Stimulated activated CD8-positive, alpha-beta memory T cell treated with anti-CD3 and anti-CD28 coated beads, Interleukin-7, amount 100 ng/mL, for 48 hours (primary cell): ENCODE measurements at places on chromosomes 2 and 18.

DNA sequence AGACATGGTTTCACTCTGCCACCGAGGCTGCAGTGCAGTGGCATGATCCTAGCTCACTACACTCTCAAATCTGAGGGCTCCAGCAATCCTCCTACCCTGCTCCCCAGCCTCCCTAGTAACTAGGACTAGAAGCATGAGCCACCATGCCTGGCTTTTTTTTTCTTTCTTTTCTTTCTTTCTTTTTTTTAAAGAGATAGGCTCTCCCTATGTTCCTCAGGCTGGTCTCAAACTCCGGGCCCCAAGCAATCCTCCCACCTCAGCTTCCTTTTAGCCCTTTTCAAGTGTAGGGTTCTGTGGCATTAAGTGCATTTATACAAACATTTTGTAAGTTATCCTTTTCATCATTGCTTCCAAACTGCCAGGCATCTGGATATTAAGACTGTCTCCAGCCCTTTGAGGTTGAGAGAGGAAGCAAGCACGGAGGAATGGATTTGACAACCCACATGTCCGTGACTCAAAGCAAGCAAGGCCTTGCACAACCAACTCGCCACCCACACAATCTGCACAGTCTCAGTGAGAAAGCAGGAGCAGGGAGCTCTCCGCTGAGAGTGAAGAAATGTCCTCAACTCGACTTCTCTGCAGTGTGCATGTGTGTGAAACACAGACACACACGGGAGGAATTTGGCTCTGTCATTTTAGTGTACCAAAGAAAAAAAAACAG is 65.6 kb downstream of the ATP8B1 start:
- DNase-seq: no peak

GRCh38 chr2:240903191-240904060 is 2.7 kb upstream of the CROCC2 start:
- DNase-seq: no peak

DNA sequence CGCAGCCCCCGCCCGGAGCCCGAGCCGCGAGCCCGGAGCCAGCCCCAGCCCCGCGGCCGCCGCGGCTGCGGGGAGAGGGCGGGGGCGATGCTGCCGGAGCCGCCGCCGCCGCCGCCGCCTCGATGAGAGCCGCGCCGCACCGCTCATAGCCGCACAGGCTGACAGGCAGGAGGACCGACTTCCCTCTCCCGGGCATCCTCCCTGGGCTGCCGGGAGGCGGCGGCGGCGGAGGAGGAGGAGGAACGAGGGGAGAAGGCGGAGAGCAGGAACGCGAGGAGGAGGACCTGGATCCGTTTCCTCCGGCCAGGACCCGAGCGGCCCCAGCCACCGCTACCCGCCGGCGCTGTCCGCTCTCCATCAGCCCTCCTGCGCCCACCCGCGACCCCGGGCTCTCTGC is 370 bp downstream of the KLHL29 start:
- no peak for DNase-seq

DNA sequence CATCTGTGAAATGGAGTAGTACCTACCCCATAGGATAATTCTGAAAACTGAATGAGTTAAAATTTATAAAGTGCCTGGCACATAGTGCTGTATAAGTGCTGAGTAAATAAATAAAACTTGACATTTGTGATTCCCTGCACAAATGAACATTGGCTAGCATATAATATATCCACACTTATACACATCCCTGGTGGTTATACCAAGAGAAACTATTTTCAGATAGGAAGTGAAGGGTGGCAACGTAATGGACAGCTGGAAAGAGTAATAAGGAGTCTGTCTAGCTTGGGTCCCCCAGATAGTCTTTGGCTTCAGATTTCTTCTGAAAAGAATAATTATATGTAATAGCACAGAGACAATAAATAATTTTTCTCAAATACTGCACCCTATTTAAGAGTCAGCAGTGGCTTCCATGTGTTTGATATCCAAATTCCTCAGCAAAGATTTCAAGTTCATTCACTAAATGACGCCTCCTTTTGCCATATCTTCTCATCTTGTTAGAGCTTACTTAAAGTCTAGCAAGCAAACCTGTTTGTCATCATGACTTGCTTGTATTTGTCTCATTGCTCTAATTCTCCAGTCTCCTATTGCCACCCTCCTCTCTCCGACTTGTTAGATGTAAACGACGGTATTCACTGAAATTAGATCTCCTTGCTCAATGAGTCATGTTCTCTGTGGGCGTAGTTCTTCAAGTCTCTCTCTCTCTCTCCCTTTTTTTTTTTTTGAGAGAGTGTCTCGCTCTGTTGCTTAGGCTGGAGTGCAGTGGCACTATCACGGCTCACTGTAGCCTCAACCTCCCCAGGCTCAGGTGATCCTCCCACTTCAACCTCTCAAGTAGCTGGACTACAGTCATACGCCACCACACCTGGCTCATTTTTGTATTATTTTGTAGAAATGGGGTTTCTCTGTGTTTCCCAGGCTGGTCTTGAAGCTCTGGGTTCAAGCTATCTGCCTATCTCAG is 8.7 kb upstream of the ADGRF3 start:
- no peak for DNase-seq

GRCh38 chr2:221377597-221377996 is 194.5 kb downstream of the EPHA4 start:
- no peak for DNase-seq

DNA sequence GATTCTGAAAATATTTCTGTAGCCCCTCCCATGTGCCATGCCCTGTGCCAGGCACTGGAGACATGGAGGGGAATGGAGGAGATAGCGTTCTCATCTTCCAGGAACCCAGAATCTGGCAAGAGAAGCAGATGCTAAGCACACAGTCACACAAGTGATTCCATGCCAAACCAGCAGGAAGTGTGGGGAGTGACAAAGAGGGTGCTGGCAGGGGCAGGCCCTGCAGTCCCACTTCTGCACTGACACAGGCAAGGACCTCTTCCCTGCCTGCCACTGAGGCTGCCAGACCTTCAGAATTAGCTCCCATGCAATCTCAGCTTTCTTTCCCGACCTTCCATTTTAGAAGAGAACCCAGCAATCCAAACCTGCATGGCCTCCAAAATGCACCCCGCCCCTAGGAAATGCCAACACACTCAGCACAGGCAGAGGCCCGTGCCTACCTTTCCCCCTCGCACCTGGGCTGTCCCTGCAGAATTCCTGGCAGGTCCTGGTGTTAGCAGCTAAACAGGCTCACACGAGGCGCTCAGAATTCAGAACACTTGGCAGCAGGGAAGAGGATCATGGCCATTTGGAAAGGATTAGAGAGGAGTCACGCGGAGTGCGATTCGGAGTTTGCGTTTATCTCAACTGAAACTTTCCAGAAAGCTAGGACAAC is 155.3 kb downstream of the MSH2 start:
- no peak for DNase-seq

DNA sequence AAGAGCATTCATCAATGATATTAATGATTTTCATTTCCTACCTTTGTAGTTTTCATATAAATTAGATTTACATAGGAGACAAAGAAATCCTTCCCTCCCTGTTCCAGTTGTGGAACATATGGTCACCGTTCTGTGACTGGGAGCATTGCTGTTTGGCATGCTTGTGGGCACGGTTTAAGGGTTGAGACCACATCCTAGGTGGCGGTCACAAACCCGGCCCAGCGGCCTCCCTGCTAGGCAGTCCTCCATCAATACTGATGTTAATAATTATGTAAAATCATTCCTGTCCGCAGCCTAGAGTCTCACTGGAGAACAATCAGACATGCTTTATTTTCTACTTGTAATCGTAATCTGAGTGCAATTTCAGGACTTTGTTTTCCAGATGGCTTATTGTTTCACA is 117.9 kb downstream of the AGAP1 start:
- DNase-seq: no peak

DNA sequence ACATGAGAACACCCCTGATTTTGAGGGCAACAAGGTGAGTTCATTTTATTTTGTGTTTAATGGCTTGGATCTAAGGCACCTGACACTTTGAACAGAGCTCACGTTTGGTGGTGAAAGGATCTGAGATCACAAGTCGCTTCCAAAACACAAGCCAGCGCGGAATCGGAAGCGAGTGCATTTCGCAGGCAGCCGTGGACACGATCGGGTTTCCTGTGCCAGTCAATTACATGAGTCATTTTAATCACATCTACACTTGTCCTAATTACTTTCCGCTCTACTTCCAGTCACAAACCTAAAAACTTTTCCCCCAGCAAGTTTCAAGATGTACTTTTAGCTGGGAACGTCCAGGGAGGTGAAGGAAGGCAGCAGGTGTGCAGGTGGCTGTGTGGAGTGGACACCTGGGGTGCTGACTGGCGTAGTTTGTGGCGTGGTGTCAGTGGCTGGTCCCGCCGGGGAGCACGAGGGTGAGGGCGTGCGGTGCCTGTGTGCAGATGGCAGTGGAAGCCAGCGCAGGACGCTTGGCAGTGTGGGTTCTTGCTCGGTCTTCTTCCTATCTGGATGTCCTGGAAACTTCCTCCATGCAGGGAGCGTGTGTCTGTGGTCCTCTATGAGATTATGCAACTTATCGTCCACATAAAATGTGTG is 75.6 kb downstream of the DCDC2C start:
- no peak for DNase-seq

DNA sequence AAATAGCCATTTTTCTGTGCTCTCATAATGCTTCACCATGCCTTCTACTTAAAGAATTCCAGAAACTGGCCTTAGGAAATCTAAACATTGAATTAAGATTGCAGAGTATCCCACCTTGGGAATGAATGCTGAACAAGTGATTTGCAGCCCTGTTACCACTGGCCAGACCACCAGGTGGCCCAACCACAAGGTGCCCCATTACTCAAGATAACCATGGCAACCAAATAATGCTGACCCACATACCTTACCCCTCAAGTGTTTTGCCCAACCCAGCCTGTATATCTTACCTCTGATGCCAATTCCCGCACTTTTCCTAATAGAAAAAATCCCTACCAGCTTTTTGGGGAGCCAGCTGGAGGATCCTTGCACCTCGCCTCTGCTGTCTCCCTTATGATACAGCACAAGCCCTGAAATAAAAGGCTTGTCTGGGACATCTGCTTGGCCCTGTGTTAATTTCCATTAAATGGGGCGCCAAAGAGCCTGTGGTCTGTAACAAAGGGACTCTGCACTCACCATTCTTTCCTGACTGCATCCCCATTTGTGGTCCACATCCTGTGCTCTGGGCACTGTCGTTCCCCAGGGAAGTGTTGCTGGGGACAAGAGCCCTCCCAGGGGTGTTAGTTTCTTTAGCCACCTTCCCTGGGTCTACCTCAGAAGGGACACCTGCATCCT is 17.3 kb upstream of the KCNF1 start:
- no peak for DNase-seq

DNA sequence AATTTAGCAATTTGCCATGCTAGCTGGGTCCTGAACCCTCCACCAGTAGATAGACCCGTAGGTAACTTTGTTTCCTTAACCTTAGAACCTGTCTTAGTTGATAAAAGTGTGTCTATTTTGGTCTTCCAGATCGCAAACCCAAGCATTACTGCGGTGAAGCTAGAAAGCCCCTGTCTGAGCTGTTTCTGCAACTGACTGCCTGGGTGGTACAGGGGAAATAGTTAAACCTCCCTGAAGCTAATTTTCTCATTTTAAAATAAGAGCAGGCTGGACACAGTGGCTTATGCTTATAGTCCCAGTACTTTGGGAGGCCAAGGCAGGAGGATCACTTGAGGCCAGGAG is 101.7 kb upstream of the MSH2 start:
- DNase-seq: no peak

- DNase-seq: no peak
Observed at GRCh38 chr2:229931241-229931640, 8.9 kb downstream of the FBXO36 start.

DNA sequence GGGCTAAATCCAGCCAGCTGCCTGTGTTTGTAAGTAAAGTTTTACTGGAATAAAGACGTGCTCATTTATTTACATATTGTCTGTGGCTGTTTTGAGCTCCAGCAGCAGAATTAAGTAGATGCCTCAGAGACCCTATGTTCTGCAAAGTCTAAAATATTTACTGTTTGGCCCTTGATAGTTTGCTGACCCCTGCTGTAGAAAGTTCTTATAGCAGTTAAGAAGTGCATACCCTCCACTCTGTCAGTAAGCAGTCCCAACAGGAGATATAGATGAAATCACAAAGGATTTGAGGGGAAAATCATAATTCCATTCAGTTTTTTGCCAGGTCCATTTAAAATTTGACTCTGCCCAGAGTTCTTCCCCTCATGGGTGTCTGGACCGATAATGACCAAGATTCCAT is 50.1 kb upstream of the ITM2C start:
- no peak for DNase-seq

GRCh38 chr2:47819834-47820233 is 36.9 kb downstream of the MSH6 start:
- no peak for DNase-seq

GRCh38 chr2:144254342-144255235 is 265.3 kb downstream of the ZEB2 start:
- no peak for DNase-seq
